Thyroid gland (tissue), 4 donors: ENCODE measurements at places on chromosomes 3 and 15. TPM values are rescaled to one million over a fixed set of nuclear protein-coding genes. Genes with fewer than 3 reads are reported as not detected.

- no peak for DNase-seq
These were observed 161.6 kb upstream of the PDZRN3 start for GRCh38 chr3:73786321-73786807.

GRCh38 chr3:20001932-20002331 lies 10.1 kb downstream of the PP2D1 start:
- no peak for DNase-seq

GPR156 gene
- total RNA-seq: not detected

DNA sequence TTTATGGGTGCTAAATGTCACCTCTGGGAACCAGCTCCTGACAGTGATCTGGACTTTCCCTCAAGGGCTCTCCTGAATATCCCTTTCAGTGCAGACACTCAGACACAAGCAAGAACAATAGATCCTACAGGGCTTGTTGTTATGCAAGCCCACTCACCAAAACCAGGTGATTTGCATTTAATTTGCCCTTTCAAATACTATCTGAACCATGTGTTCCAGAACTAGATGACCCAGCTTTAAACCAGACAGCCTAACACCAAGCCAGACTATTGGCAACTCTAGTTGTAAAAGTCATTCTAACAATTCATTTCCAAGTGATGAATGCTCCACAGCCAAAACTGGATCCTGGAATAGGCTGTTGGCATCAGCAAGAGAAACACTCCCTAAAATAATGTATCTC lies 5.6 kb upstream of the ATP8B4 start:
- no peak for DNase-seq
